ENCODE measurements at places on chromosomes 5 and 9.

- DNase-seq = no peak
Measured at GRCh38 chr5:171601266-171601881, 181.9 kb downstream of the FGF18 start.

- no peak for DNase-seq
Measured at GRCh38 chr5:147015405-147015804, 136.8 kb upstream of the PPP2R2B start.

GRCh38 chr5:153573326-153574033, 83.0 kb downstream of the GRIA1 start:
- no peak for DNase-seq

DNA sequence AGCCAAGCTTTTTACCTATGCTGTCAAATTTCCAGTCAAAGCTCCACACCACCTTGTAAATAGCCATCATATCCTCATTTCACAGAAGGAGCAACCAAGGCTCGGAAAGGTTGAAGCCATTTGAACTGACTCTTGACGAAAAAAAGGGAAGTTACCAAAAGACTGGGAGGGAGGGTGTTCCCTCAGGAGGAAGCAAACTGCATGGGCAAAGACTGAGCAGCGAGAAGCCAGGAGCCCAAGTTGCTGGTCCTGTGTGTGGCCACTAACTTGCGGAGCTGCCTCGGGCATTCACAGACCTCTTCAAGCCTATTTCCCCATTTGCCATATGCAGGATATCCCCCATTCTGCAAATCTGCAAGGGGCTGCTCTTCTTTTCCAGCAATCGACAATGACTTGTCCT, 37.4 kb downstream of the TTLL11 start:
- DNase-seq = no peak

DNA sequence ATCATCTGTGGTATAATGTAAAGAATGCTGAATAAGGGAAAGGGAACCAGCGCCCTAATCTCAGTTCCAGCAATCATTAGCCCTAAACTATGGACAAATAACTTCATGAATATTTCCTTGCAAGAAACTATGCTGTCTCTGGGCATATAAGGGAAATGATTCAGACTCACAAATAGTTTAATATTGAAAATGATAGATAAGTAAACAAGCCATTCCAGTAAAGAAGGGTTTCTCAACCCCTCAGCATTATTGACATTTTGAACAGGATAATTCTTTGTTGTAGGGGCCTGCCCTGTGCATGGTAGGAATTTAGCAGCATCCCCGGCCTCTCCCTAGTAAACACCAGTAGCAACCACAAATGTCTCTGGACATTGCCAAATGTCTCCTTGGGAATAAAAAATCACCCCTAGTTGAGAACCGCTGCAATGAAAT, 23.8 kb downstream of the C5 start:
- no peak for DNase-seq

DNA sequence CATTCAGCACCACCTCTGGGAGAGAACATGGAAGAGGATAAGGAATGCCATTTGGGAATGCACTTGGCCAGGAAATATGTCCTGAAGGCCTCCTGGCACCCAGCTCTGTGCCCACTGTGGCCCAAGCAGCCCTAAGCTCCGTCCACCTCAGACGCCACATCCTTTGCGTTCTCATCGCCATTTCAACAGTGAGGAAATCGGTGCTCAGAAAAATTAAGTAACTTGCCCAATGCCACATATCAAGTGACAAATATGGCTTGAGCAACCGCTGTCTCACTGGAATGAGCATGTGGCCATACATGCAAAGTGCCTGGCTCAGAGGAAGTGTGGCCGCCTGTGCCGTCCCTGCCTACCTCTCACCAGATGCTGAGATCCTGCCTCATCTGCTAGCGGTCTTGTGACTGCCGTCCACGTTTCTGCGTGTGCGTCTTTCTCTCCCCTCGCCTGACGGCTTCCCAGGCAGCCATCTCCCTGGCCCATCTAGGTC, 984 bp upstream of the DOK3 start:
- DNase-seq = no peak

DNA sequence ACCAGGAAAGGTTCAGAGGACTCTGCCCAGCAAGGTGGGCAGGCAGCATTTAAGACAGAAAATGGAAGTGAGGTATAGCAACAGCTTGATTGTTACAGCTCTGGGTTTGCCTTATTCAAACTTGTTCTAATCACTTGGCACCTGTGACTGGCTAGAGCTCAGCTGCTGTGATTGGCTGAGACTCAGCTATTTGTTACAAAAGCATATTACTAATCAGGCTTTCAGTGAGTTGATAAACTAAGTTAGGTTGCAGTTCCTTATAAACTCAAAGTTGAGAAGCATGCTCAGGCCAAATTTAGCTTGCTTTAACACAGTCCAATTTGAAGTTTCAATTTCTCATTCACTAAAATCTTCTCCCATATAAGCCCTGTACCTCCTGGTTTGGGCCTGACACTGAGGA, 56.3 kb downstream of the GDA start:
- no peak for DNase-seq

DNA sequence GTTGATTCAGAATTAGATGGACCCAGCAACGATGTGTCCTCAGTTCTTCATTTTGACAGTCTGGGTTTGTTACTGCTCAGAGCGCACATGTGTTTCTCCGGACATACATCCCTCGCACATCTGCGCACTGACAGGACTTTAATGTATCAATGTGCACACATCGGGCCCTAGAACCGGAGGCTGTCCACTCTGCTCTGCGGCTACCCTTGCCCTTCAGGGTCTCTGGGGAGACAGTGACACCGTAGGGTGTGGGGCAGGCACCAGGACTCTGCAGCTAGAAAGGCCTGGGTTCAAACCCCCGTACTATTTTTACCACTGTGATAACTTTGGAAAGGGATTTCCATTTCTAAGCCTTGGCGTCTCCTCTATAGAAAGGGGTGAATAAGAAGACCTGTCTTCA, 23.5 kb upstream of the LPCAT1 start:
- no peak for DNase-seq

GRCh38 chr5:173764332-173765028, 123.7 kb upstream of the CPEB4 start:
- DNase-seq = no peak

GRCh38 chr9:2242831-2243330, 227.7 kb downstream of the SMARCA2 start:
- DNase-seq = no peak

DNA sequence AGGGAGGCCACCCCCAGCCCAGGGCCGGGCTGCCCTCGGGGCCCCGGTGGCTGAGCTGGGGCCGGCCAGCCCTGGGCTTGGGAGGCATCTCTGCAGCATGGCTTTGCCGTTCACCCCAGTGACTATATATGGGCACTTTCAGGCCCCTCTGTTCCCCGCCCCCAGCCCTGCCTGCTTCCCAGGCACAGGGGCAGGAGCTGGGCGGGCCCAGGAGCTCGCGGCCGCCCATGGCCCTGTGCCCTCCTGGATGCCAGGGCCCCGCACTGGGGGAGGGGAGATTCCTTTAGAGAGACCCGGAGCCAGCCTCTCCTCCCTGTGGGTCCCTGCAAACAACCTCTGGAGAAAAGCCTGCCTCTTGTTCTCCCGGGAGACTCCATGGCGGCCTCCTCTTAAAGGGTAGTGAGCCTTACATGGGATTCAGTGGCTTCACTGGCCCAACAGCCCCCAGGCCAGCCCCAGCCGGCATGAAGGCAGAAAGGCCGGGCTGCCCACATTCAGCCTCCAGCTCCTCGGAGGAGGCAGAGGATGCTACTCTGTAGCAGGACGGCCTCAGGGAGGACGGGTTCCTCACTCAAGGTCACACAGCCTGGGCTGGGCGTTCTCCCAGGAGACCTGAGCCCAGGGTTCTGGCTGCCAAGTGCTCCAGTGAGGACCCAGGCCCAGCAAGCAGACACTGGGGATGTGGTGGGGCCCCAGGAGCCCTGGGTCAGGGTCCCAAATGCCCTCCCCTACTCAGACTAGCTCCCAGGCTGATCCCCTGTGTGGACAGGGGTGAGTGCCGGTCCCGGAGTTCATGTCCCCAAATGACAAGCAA, 4.1 kb downstream of the NACC2 start:
- DNase-seq = no peak

GRCh38 chr5:15899481-15899880, 280.1 kb downstream of the MARCHF11 start:
- no peak for DNase-seq

GRCh38 chr9:136533775-136534157, 12.1 kb downstream of the NOTCH1 start:
- peak; percentile 60 for DNase-seq

Measured in activated CD8-positive, alpha-beta memory T cell treated with anti-CD3 and anti-CD28 coated beads for 1 hour (primary cell).